Non-pigmented ciliary epithelial cell (primary cell): ENCODE measurements at places on chromosomes 11 and 22.

DNA sequence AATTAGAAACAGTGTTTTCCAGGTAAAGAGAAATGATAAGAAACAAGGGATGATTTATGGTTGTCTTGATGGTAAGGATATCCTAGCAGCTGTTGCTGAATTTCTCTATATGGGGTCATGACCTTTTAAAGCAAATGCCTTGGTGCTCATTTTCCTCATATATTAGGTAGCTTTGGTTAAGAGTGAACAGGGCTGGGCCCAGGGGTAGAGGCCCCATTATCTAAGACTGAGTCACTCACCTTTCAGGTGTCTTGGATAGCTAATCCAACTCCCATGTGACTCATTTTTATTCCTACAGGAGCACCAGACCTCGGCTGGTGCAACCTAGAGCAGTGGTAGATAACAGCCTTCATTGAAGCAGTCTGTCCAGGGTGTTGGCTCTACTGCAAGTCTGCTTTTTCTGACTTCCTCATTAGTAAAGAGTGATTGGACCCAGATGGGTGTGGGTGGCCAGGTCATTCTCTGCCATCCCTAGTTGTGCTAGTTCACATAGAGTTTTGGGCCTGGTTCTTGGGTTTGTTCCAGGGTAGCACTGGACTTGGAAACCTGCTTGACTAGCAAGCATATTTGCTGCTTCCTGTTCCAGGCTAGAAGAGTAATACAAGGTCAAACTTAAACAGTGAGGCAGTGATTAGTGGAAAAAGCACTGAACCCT lies 37.4 kb downstream of the CTNND1 start:
- no peak for DNase-seq

GRCh38 chr11:9230296-9230695 lies 34.9 kb downstream of the DENND5A start:
- no peak for DNase-seq

GRCh38 chr22:50189184-50189848 lies 3.6 kb downstream of the TRABD start:
- no peak for DNase-seq

- DNase-seq, result no peak
Measured at GRCh38 chr22:39906207-39906606, 5.3 kb downstream of the GRAP2 start.

- DNase-seq, result no peak
Measured at GRCh38 chr11:36635066-36635862, 37.2 kb upstream of the RAG2 start.

GRCh38 chr11:124889191-124890091 lies 8.2 kb downstream of the ROBO4 start:
- DNase-seq, result no peak

DNA sequence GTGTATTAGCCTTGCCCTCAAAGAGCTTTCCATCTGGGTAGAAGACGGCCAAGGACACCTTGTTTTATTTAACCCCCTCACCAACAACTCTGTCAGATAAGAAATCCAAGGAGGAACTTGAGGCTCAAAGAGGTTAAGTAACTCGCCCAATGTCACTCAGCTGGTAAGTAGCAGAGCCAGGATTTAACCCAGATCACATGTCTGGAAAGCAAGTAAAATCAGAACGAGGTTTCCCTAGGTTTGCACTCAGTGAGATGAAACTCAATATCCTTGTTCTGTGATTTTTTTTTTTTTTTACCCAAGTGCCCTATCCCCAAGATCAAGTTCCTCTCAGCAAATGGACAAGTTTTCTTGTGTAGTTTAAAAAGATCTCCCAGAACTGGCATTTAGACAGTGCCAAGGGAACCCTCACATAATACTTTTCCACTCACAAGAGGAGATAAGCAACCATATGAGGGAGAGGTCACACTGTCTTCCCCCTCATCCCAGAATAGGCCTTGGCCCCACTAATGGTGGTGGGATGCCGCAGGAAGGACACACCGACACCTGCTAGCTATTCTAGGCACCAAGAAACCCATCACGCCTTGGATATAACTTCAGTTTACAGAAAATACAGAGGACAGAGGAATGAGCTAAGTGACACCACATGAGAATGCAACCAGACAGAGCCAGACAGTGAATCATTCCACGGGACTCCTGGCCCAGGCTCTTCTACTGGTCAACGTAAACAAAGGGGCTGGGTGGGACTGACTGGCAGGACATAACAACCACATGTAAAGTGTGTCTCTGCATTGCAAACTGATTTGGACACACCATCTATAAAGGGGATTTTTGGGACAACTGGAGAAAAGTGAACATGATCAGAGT lies 8.6 kb upstream of the ARAP1 start:
- peak; percentile 67 for DNase-seq

DNA sequence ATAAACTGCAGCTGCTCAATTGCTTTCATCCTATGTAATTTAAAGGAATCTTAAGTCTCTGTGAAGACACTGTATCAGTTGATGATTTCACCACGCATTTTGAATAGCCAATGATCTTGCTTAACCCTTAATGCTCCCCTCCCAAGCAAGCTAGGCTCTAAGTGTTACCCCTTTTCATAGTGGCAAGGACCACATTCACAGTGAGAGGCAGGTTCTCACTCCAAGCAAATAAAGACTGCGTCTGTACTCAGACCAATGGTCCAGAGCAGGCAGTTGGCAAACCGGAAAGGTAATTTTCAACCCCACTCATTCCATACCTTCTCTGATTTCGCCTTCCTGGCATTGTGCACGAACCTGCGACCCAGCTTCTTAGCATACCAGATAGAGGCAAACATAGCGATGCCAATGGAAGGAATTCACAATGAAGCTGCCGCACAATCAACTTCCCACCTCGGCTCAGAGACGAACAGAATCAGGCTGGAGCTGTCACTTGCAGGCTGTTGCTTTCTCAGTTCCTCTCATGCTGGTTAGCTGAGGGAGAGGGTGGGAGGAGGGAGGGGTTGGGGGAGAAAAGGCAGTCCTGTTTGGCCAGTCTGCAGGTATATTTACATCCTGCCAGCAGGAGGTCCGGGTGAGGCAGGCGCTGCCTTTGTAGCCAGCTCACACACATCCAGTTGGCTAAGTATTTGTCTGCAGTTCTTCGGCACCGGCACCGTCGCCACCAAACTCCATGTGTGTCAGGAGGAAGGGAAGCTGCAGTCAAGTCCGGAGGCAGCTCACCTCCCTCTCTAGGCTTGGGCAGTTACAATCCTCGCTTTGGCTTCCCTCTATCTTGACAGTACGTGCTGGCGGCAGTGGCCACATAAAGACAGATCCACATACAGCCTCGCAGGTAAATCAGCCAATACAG lies 1151.2 kb upstream of the CCDC90B start:
- DNase-seq, result no peak

DNA sequence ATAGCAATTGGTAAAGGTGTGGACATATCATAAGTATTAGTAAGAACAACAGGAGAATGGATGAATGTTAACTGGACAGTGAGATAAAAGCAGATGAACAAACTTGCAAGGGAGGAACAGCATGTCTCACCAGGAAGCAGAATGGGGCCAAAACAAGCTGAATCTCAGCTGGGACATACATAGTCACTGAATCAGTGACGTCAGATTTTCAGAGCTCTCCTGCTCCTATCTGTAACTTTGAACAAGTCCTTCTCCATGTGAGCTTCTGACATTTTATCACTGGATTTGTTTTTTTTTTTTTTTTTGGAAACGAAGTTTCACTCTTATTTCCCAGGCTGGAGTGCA lies 118.7 kb downstream of the BBOX1 start:
- DNase-seq, result no peak

DNA sequence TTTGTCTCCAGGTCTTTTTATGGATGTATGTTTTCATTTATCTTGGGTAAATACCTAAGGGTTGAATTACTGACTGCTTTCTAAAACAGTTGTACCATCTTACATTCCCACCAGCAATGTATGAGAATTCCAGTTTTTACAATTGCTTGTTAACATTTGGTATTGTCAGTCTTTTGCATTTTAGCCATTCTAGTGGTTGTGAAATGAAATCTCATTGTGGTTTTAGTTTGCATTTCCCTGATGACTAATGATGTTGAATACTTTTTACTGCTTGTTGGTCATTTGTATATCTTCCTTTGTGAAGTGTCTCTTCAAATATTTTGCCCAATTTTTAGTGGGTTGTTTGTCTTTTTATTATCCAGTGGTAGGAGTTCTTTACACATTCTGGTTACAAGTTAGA lies 92.8 kb downstream of the ARFGAP2 start:
- DNase-seq, result no peak

DNA sequence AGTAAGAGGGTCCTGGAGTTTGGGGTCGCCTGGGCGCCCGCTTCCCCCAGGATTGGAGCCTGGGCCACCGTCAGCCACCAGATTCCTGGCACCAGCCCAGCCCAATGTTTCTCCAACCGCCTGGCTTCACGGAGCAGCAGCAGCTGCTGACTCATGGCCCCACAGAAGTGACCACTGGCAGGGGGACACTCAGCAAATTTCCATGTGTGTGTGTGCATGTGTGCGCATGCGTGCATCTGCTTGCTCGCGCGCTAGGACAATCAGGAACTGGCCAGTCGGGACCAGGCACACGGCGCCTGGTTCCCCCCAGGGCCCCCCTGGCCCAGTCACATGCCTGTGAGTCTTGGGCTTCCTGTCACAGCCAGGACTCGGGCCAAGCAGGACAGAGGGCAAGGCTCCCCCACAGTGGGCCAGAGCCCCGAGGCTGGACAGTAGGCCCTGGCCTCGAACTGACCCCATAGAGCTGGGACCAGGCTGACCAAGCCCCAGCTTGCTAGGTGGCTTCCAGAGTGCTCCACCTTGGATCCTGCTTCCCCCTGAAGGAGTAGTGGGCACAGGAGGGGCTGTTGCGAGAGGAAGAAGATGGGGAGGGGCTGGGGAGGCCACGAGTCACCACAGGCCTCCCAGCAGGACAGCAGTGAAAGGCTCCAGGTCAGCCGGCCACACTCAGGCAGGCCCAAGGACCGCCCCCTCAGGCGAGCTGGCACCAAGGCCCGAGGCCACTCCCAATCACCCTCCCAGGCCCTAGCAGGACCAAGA lies 3.2 kb downstream of the CTSD start:
- DNase-seq, result no peak

DNA sequence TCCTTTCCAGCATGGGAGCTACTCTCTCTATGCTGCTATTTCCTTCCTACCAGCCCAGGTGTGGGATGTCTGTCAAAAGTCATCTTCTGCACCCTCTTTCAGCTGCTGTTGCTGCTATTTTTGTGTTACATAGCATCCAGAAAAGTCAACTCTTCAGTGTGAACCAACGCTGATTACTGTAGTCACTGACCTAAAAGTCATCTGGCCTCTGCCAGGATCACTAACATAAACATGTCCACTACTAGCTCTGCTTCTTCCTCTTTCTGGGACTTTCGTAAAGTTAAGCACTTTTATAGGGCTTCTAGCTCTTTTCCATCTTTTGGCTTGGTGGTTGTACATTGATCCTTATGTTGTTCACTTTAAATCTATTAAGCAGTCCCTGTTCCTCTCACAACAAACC lies 90.2 kb upstream of the CARD18 start:
- DNase-seq, result no peak

GRCh38 chr11:57277845-57278720 lies 41.0 kb upstream of the APLNR start:
- DNase-seq, result peak; percentile 30
